Vein endothelial cell (primary cell): ENCODE measurements at places on chromosomes 7 and 10. TPM values are rescaled to one million over a fixed set of nuclear protein-coding genes. Genes with fewer than 3 reads are reported as not detected.

The NAPEPLD gene
- total RNA-seq = 4.2 and 5.3 TPM in 2 replicates

The TIMM23 gene
- 65.7 and 82.0 TPM in 2 replicates for total RNA-seq

The IGFBP3 gene
- total RNA-seq = 9.2 and 13.7 TPM in 2 replicates

The LRGUK gene
- total RNA-seq = 0.33 and 0.57 TPM in 2 replicates

The ANKRD61 gene
- not detected in 2 replicates for total RNA-seq

The RHEB gene
- total RNA-seq = 50.0 and 61.7 TPM in 2 replicates

The PTPN20 gene
- total RNA-seq = 0.19 and 0.33 TPM in 2 replicates

The UCN3 gene
- total RNA-seq = not detected in 2 replicates

The CCDC3 gene
- under 0.01 and 0.96 TPM in 2 replicates for total RNA-seq

The MBL2 gene
- not detected in 2 replicates for total RNA-seq

The AEBP1 gene
- total RNA-seq = 8.9 and 27.4 TPM in 2 replicates

The DLX6 gene
- not detected in 2 replicates for total RNA-seq

The HTR5A gene
- not detected in 2 replicates for total RNA-seq

The OR2A25 gene
- total RNA-seq = not detected in 2 replicates

The CACNA2D1 gene
- 28.2 and 31.0 TPM in 2 replicates for total RNA-seq

The RFC2 gene
- total RNA-seq = 22.5 and 30.2 TPM in 2 replicates

The FAM13C gene
- 8.3 and 8.5 TPM in 2 replicates for total RNA-seq

The CLRN3 gene
- not detected in 2 replicates for total RNA-seq

The ARHGEF35 gene
- under 0.01 and 0.19 TPM in 2 replicates for total RNA-seq

The ELMO1 gene
- 60.1 and 68.5 TPM in 2 replicates for total RNA-seq

The INSYN2A gene
- 0.10 TPM in 1 of 2 replicates, not detected in the other for total RNA-seq

The ZNF511 gene
- 26.1 and 31.9 TPM in 2 replicates for total RNA-seq

The CLDN15 gene
- 3.3 and 5.1 TPM in 2 replicates for total RNA-seq

The ITPRID1 gene
- total RNA-seq = not detected in 2 replicates

The PON1 gene
- not detected in 2 replicates for total RNA-seq

The UTF1 gene
- not detected in 2 replicates for total RNA-seq

The EGR2 gene
- total RNA-seq = 0.10 and 0.33 TPM in 2 replicates

The OR2A5 gene
- not detected in 2 replicates for total RNA-seq

The SORBS1 gene
- 1.1 and 1.6 TPM in 2 replicates for total RNA-seq

The SCIN gene
- 0.33 and 0.76 TPM in 2 replicates for total RNA-seq

The PLCE1 gene
- total RNA-seq = under 0.01 and 0.10 TPM in 2 replicates

The SDHAF3 gene
- total RNA-seq = 2.9 and 3.4 TPM in 2 replicates

The LRRC18 gene
- total RNA-seq = not detected in 2 replicates

The SLC26A5 gene
- 0.33 and 0.38 TPM in 2 replicates for total RNA-seq

The FAM241B gene
- total RNA-seq = 0.33 and 0.48 TPM in 2 replicates

The GBF1 gene
- total RNA-seq = 50.9 and 51.3 TPM in 2 replicates

The MMD2 gene
- not detected in 2 replicates for total RNA-seq

The BTBD16 gene
- not detected in 2 replicates for total RNA-seq

The TEX36 gene
- not detected in 2 replicates for total RNA-seq

The PAX4 gene
- not detected in 2 replicates for total RNA-seq

The PPP2R2D gene
- total RNA-seq = 31.0 and 32.6 TPM in 2 replicates

The FFAR4 gene
- total RNA-seq = not detected in 2 replicates

The SHH gene
- under 0.01 and 0.33 TPM in 2 replicates for total RNA-seq

The SH2D4B gene
- under 0.01 and 0.10 TPM in 2 replicates for total RNA-seq

The CPN1 gene
- not detected in 2 replicates for total RNA-seq

The MYOZ1 gene
- not detected in 2 replicates for total RNA-seq

The AKR1E2 gene
- total RNA-seq = 7.2 and 15.7 TPM in 2 replicates

The FOXI2 gene
- not detected in 2 replicates for total RNA-seq

The CUL2 gene
- 27.8 and 48.1 TPM in 2 replicates for total RNA-seq

The LIPM gene
- not detected in 2 replicates for total RNA-seq

The ZC3HAV1L gene
- 29.7 and 33.0 TPM in 2 replicates for total RNA-seq

The CALN1 gene
- total RNA-seq = not detected in 2 replicates

The TRPV5 gene
- total RNA-seq = 0.10 TPM in 1 of 2 replicates, not detected in the other

The C10orf71 gene
- not detected in 2 replicates for total RNA-seq

The CALD1 gene
- 203 and 317 TPM in 2 replicates for total RNA-seq

The AKR1C2 gene
- 4.1 and 8.5 TPM in 2 replicates for total RNA-seq
